ENCODE measurements at places on chromosomes 2 and 18. TPM values are rescaled to one million over a fixed set of nuclear protein-coding genes. Genes with fewer than 3 reads are reported as not detected.

Gene CTDSP1
- total RNA-seq, result 72.3 TPM

Gene RNF144A
- total RNA-seq, result 0.47 TPM

Gene TMEM247
- total RNA-seq, result not detected

Gene PMS1
- total RNA-seq, result 38.3 TPM

Gene TUBB6
- 167 TPM for total RNA-seq

Gene NXPH2
- not detected for total RNA-seq

Gene FBXO15
- total RNA-seq, result 0.79 TPM

Gene PSMD14
- total RNA-seq, result 130 TPM

Gene SLC30A3
- total RNA-seq, result not detected

Gene PJVK
- total RNA-seq, result 7.4 TPM

Gene PROC
- total RNA-seq, result not detected

Gene SOWAHC
- total RNA-seq, result 25.6 TPM

Gene POTEC
- total RNA-seq, result not detected

Gene FAP
- total RNA-seq, result 8.7 TPM

Gene ZNF396
- total RNA-seq, result 2.0 TPM

GRCh38 chr2:23480957-23481797, 96.2 kb downstream of the KLHL29 start:
- no peaks in the 10 kb centered on the region for H3K27me3 ChIP-seq
- DNase-seq, result peak; percentile 73
- H3K4me1 ChIP-seq, result peaks cover 19% of the 10 kb centered on the region
- H3K27ac ChIP-seq, result peak overlapping the region; percentile 11
- H3K4me3 ChIP-seq, result peak overlapping the region; percentile 8
- H3K36me3 ChIP-seq, result peaks cover 19% of the 10 kb centered on the region

DNA sequence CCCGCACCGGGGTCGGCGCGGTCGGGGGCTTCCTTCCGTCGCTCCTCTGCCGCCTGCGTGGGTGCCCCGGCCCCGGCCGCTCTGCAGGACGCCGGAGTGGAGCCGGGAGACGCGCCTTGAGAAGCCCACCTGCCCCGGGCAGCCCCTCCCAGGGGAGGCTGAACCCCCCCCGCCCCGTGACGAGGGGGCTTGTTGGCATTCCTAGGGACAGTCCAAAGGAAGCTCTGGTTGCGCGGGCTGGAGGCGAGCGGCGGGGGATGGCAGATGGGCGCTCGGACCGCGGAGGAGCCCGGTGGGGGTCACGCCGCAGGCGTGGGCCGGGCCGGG, 133.5 kb upstream of the MGAT5 start:
- H3K36me3 ChIP-seq, result no peaks in the 10 kb centered on the region
- no peak overlapping the region for H3K27ac ChIP-seq
- peak overlapping the region; percentile 75 for H3K4me3 ChIP-seq
- peaks cover 27% of the 10 kb centered on the region for H3K4me1 ChIP-seq
- H3K27me3 ChIP-seq, result no peaks in the 10 kb centered on the region
- no peak for DNase-seq

DNA sequence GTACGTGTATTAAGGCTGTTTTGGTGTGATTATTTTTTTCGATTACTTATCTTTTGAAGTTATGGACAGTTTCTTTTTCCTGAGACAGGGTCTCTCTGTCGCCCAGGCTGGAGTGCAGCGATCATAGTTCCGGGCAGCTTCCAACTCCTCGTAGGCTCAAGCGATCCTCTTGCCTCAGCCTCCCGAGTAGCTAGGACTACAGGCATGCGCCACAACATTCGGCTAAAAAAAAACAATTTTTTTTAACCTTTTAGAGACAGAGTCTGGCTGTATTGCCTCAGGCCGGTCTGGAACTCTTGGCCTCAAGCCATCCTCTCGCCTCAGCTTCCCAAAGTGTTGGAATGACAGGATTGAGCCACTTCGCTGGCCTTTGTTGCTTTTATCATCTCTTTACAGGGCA, 945 bp downstream of the HAT1 start:
- peak overlapping the region; percentile 97 for H3K27ac ChIP-seq
- peak overlapping the region; percentile 90 for H3K4me3 ChIP-seq
- no peaks in the 10 kb centered on the region for H3K27me3 ChIP-seq
- peaks cover 16% of the 10 kb centered on the region for H3K4me1 ChIP-seq
- peaks cover 20% of the 10 kb centered on the region for H3K36me3 ChIP-seq
- DNase-seq, result peak; percentile 42

GRCh38 chr2:172836827-172837226, 101.2 kb downstream of the RAPGEF4 start:
- peaks cover 15% of the 10 kb centered on the region for H3K4me1 ChIP-seq
- H3K27ac ChIP-seq, result peak overlapping the region; percentile 75
- no peak for DNase-seq
- no peaks in the 10 kb centered on the region for H3K36me3 ChIP-seq

GRCh38 chr2:196284144-196284844, 112.9 kb upstream of the STK17B start:
- no peak overlapping the region for H3K27ac ChIP-seq
- H3K36me3 ChIP-seq, result no peaks in the 10 kb centered on the region
- no peak overlapping the region for H3K4me3 ChIP-seq
- no peaks in the 10 kb centered on the region for H3K27me3 ChIP-seq
- no peak for DNase-seq

DNA sequence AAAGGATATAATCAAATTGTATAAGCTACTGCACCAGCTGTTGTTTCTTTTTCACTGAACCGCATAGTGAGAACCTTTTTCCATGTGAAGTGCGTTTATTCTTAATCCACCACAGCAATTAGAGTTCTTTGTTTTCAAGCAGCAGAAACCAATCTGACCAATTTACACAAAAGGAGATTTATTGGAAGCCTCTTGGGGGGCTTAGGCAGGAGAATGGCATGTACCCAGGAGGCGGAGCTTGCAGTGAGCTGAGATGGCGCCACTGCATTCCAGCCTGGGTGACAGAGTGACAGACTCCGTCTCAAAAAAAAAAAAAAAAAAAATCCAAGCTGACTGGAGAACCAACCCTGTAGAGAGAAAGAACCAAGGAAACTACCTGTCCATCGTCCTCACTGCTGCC, 10.0 kb downstream of the ADNP2 start:
- no peak overlapping the region for H3K4me3 ChIP-seq
- H3K27me3 ChIP-seq, result no peaks in the 10 kb centered on the region
- peaks cover 46% of the 10 kb centered on the region for H3K36me3 ChIP-seq
- no peak for DNase-seq
- no peak overlapping the region for H3K27ac ChIP-seq
- H3K4me1 ChIP-seq, result peaks cover 5% of the 10 kb centered on the region

- no peak for DNase-seq
- no peak overlapping the region for H3K4me3 ChIP-seq
Observed at GRCh38 chr2:63650756-63651155, 62.0 kb downstream of the MDH1 start.

DNA sequence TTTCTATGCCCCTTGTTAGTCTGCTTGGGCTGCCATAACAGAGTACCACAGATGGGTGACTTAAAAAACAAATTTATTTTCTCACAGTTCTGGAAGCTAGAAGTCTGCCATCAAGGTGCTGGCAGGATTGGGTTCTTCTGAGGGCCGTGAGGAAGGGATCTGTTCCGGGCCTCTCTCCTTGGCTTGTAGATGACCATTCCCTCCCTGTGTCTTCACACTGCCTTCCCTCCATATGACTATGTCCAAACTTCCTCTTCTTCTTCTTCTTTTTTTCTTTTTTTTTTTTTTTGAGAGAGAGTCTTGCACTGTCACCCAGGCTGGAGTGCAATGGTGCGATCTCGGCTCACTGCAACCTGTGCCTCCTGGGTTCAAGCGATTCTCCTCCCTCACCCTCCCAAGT, 13.1 kb upstream of the CCNYL1 start:
- H3K27ac ChIP-seq, result no peak overlapping the region
- DNase-seq, result no peak
- H3K4me3 ChIP-seq, result no peak overlapping the region
- H3K4me1 ChIP-seq, result no peaks in the 10 kb centered on the region
- no peaks in the 10 kb centered on the region for H3K36me3 ChIP-seq

GRCh38 chr2:151973901-151974199, 125.0 kb downstream of the CACNB4 start:
- no peaks in the 10 kb centered on the region for H3K36me3 ChIP-seq
- H3K27me3 ChIP-seq, result no peaks in the 10 kb centered on the region
- H3K4me1 ChIP-seq, result peaks cover 11% of the 10 kb centered on the region
- no peak overlapping the region for H3K27ac ChIP-seq
- no peak for DNase-seq
- no peak overlapping the region for H3K4me3 ChIP-seq

DNA sequence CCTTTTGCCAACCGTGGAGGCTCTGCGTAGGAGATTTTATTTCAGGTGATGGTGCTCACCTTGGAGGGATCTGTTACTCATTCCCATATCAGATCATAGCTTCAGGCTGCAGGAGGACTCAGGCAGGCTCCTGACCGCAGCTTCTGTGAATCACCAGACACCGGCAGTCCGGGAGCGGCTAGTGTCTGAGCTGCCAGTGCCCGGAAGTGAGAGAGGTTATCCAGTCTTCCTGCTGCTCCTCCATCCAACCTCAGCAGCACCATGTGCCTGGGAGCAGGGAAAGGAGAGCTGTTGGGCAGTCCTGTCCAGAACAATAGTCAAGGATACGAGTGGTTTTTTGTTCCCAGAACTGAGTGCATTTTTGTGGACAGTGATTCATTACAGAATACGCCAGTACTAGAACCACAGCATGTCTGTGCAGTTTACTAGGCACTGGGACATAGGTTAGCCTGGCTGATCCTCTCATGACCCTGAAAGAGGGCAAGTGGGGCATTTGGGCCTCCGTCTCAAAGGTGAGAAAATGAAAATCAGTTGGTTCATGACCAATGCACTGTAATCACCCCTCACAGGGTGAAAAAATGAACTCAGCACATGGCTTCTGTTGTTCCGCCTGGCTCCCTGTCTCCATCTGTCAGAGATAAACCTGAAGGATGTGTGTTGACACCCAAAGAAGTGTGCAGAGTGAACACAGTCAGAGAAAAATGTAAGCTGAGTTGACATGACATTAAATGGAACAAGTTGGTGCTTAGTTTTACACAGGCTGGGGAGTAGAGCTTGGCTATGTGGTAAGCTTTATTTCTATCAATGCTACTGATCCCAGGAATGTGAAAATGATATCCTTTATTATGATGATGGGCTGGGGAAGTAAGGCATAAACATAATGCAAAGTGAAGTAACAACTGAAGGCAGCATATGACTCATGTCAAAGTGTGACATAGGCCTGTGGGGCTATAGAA, 12.2 kb downstream of the FHOD3 start:
- peak overlapping the region; percentile 60 for H3K4me3 ChIP-seq
- H3K4me1 ChIP-seq, result peaks cover 77% of the 10 kb centered on the region
- peak overlapping the region; percentile 86 for H3K27ac ChIP-seq
- no peaks in the 10 kb centered on the region for H3K36me3 ChIP-seq
- no peaks in the 10 kb centered on the region for H3K27me3 ChIP-seq

DNA sequence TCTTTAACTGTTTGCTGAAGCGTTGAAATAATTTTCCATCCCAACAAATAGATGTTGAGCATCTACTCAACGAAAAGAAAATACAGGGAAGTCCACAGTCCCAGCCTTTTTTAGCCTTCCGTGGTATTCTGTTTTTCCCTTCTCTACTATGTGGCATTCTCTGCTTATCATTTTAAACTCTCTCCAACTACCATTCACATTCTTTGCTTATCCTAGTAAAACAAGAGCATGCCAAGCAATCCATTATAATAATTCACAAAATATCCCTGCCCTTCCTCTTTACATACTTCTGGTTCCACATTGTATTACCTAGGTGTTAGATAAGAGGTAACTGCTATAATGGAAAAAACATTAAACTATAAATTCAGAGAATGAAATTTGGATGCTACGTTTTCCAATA, 1.6 kb upstream of the SESTD1 start:
- H3K4me1 ChIP-seq, result peaks cover 31% of the 10 kb centered on the region
- H3K36me3 ChIP-seq, result no peaks in the 10 kb centered on the region
- peak overlapping the region; percentile 85 for H3K4me3 ChIP-seq

- no peaks in the 10 kb centered on the region for H3K27me3 ChIP-seq
- DNase-seq, result no peak
- peaks cover 35% of the 10 kb centered on the region for H3K36me3 ChIP-seq
- H3K27ac ChIP-seq, result no peak overlapping the region
- H3K4me3 ChIP-seq, result no peak overlapping the region
Observed at GRCh38 chr2:190696792-190697398, 48.0 kb downstream of the NAB1 start.

- no peak for DNase-seq
- H3K4me3 ChIP-seq, result no peak overlapping the region
- no peak overlapping the region for H3K27ac ChIP-seq
- H3K36me3 ChIP-seq, result peaks cover 15% of the 10 kb centered on the region
Observed at GRCh38 chr18:48842259-48843061, 108.3 kb downstream of the SMAD7 start.

DNA sequence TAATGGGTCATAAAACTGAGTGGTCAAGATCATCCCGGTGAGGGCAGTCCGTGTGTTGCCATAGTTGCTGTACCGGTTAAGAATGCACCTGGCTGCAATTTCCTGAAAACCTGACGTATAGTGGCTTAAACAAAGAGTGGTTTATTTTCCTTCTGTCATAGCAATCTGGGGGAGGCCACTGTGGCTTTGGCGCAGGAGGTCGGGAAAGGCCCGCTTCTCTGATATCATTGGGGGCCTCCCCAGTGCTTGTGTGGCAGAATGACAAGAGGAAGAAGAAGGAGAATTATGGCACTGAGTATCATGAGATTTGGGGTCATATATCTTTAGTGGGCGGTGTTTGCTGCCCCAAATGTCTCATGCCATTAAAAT, 4.4 kb downstream of the C2orf92 start:
- DNase-seq, result no peak
- no peaks in the 10 kb centered on the region for H3K36me3 ChIP-seq
- no peaks in the 10 kb centered on the region for H3K4me1 ChIP-seq
- no peak overlapping the region for H3K4me3 ChIP-seq

- no peak overlapping the region for H3K27ac ChIP-seq
- peaks cover 34% of the 10 kb centered on the region for H3K4me1 ChIP-seq
- no peak overlapping the region for H3K4me3 ChIP-seq
- no peak for DNase-seq
- H3K36me3 ChIP-seq, result no peaks in the 10 kb centered on the region
Observed at GRCh38 chr2:65608466-65608865, 176.1 kb upstream of the SPRED2 start.

- H3K4me3 ChIP-seq, result peak overlapping the region; percentile 51
- H3K4me1 ChIP-seq, result peaks cover 5% of the 10 kb centered on the region
- H3K27ac ChIP-seq, result no peak overlapping the region
- DNase-seq, result peak; percentile 66
- no peaks in the 10 kb centered on the region for H3K36me3 ChIP-seq
Observed at GRCh38 chr2:129923265-129924091, 56.0 kb upstream of the RAB6C start.

DNA sequence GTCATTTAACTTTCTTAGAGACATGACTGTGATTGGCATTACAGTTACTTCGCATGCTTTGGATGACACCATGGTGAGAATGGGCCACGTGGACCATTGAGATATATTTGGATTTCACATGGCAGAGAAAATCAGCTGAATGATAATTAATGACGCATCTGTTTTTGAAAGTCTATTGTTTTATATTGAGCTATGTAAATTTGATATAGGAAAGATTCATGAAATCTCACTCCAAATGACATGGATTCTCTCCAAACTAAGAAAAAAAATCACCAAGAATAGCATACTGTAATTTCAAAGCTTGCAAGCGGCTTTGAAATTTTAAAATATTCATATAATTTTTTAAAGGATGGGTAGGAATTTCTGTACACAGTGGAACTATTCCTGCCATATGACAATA, 163.7 kb downstream of the SH3BP4 start:
- no peak overlapping the region for H3K4me3 ChIP-seq
- H3K27ac ChIP-seq, result no peak overlapping the region
- H3K4me1 ChIP-seq, result no peaks in the 10 kb centered on the region
- H3K36me3 ChIP-seq, result no peaks in the 10 kb centered on the region
- no peak for DNase-seq
- peaks cover 13% of the 10 kb centered on the region for H3K27me3 ChIP-seq

Data from MCF 10A (cell line).